ENCODE measurements at places on chromosomes 2 and 18.
A peak's percentile ranks its signal among the peaks of the same experiment; 100 is the strongest.

DNA sequence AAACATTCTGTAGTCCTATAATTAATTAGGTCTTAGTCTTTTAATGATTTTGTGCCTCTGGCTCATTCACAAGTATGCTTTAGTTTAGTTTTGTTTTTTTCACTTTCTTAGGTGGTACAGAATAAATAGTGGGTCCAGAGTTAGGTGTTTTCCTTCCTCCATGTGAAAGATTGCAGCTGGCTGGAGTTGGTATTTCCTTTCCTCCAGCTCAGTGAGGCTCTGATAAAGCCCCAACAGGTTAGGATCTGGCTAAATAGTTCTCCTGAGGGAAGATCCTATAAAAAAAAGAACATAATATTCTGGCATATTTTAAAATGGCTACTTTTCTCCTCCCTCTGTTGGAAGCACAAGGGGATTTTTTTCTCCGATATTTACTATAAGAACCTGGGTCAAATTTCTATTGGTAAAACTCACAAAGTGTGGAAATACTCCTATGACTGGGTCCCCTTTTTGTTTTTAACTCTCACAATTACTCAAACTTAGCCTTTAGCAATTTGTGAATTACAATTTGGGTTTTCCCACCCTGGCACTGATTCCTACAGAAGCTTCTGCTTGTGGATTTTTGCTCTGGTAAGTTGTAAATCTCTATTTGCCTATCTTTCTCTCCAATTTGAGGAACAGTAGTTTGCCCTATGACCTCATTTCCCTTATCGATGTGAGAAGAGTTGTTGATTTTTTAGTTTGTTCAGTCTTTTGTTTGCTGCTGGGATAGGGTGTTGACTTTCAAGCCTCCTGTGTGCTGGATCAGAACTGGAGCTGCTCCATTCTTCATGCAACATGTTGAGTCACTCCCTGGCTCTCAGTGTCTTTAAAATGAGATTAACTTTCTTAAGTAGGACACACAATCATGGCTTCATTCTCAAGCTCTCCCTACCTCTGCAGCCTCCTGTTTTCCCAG lies 500.9 kb downstream of the RNF144A start:
- DNase-seq: no peak

- no peak for DNase-seq
Observed at GRCh38 chr2:8986327-8986976, 17.0 kb downstream of the MBOAT2 start.

DNA sequence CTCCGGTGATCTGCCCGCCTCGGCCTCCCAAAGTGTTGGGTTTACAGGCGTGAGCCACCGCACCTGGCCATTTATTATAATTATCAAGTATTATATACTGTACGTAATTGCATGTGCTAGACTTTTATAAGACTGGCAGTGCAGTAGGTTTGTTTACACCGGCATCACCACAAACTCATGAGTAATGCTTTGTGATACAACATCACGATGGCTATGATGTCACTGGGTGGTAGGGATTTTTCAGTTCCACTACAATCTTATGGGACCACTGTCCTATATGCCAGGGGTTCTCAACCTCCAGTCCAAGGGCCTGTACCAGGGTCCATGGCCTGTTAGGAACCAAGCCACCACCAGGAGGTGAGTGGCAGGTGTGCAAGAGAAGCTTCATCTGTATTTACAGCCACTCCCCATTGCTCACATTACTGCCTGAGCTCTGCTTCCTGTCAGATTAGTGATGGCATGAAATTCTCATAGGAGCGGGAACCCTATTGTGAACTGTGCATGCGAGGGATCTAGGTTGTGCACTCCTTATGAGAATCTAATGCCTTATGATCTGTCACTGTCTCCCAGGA lies 9.4 kb downstream of the SCYGR4 start:
- DNase-seq: no peak

DNA sequence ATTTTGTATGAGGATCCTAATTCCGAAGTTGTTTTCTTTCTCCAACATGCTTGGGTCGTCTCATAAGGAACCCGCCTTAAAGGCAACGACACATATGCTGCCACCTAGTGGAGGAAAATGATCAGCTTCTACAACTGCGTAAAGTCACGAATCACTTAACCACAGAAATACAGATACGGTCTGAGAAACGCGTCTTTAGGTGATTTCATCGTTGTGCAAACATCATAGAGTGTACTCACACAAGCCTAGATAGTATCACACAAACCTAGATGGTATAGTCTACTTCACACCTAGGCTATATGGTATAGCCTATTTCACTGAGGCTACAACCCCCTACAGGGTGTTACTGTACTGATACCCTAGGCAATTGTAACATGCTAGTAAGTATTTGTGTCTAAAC lies 13.1 kb downstream of the GNLY start:
- peak; percentile 61 for DNase-seq

DNA sequence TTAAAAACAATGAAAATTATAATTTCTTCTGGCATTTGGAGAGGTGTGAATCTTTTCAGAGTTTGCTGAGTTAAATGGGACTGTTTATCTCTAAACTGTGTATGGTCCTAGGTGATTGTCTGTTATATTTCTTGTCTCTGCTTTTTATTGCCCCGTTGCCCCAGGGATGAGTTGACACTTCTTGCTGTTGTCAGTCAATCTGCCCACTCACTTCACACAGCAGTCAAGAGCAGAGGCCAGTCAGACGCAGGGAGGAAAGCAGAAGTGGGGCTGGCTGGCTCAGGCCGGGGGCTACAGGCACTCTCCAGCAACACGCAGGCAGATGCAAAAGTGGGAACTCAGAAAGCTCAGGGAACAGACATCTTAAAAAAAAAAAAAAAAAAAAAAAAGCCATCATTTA lies 365.2 kb downstream of the CLIP4 start:
- DNase-seq: no peak

DNA sequence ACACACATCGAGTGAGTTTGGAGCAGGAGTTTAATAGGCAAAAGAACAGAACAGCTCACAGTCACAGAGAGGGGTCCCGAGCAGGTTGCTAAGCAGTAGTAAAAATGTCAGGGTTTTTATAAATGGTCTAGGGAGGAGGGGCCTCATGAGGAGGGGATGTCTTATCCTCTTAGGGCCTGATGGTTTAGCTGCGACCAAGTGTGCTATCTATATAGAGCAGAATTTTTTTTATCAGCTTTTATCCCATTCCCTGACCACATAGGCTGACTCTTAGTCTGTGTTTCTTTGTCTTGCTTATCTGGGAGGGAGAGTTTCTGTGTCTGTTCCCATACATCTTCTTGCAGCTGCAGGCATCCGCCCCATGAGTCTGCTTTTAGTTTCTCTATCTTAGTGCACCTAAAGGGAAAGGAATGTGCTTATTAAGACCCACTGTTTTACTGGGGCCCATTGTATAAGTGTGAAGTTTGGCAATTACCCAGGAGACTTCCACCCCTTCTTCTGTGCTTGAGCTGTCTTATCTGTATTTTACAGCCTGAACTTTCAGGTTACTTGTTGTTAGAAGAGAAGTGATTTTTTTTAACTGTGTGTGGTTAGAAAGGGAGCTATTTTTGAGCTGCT lies 30.4 kb upstream of the GMCL1 start:
- DNase-seq: no peak

- DNase-seq: no peak
Observed at GRCh38 chr2:227374158-227374557, 4.9 kb downstream of the TM4SF20 start.

GRCh38 chr2:41943159-41943558 lies 104.7 kb upstream of the PKDCC start:
- DNase-seq: no peak

- DNase-seq: no peak
Observed at GRCh38 chr2:60125611-60126426, 427.6 kb downstream of the BCL11A start.

DNA sequence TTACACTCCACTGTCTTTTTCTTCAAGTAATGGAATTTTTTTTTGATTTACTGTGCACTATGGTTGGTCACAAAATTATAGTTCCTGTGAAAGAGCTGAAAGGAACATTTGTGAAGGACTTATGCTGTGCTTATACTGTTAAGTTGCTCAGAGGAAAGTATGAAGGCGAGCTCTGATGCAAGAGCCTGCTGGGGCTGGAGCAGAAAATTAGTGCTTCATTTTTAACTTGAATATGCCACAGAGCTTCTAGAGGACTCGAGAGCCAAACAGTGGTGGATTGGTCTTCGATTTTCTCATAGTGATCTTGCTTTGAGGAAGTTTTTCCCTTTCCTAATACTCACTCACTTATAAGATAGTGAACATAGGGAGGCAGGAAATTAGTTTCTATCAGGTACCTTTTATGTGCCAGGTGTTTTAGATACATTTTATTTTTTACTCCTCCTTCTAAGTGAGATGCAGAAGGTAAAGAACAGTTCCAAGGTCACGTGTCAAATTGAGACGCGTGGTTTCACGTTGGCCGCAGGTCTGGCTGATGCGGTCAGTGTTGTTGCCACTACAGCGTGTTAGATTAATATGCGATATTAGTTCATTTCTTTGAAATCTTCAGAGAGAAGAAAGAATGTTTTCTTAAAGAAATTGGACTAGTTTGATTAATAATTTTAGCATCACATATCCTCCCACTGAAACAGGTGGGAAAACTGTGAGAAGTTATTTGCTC lies 20.2 kb downstream of the GATA6 start:
- DNase-seq: no peak

- DNase-seq: no peak
Observed at GRCh38 chr2:145007093-145007959, 487.4 kb upstream of the ZEB2 start.

GRCh38 chr2:73290049-73290839 lies 3.1 kb downstream of the EGR4 start:
- DNase-seq: no peak

- no peak for DNase-seq
Observed at GRCh38 chr2:30213907-30214463, 17.3 kb upstream of the LBH start.

- peak; percentile 77 for DNase-seq
Observed at GRCh38 chr2:9336576-9337314, 86.6 kb downstream of the ITGB1BP1 start.

DNA sequence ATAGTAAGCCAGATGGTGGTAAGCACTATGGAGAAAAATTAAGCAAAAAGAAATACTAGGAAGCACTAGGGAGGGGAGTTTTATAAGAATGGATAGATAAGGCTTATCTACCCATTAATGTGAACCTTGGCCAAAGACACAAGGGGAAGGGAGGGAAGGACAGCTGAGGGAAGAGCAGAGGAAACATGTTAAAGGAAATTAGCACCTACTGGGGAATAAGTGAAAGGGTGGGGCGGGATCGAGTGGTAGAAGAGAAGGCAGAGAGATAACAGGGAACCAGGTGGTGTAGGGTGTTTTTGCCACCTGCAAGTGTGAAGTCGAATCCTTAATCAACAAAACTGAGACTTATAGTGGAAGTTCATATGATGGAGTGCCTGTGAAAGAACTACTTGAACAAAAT lies 1.7 kb downstream of the UNC80 start:
- no peak for DNase-seq

GRCh38 chr2:71780162-71780561 lies 326.8 kb downstream of the DYSF start:
- DNase-seq: no peak

DNA sequence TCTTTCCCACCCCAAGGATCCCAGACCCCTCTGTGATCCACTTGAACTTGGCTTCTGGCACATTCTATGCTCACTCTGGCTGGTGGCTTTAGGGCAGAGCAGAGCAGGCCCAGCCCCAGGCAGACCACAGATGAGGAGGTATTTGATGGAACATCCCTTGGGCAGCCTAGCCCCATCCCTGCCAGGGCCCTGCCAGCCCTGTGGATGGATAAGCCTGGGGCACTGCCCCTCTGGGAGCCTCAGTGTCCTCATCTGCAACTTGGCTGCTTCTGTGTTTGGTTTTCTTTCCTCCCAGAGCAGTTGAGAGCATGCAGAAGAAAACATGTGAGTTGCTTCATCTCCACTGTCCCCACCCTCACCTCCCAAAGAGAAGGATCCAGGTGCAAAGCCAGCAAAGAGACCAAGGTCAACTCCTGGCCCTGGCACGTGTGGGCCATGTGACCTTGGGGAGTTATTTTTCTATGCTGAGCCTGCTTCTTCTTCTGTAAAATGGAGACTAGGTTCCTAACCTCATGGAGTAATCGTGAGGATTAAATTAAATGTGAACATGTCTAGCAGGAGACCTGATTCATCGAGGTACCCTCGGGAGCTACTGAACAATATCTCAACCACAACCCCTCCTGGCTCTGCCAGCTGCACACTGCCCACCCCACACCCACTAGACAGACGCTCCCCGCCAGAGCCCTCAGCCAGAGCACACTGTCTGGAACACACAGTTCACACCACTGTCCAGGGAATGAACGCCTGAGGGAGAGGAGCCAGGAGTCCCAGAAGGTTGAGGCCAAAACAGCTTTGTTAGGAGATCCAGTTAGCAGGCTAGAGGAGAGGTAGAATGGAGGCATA lies 14.6 kb upstream of the TNS1 start:
- DNase-seq: no peak

GRCh38 chr2:20507166-20507692 lies 60.4 kb downstream of the RHOB start:
- DNase-seq: no peak

DNA sequence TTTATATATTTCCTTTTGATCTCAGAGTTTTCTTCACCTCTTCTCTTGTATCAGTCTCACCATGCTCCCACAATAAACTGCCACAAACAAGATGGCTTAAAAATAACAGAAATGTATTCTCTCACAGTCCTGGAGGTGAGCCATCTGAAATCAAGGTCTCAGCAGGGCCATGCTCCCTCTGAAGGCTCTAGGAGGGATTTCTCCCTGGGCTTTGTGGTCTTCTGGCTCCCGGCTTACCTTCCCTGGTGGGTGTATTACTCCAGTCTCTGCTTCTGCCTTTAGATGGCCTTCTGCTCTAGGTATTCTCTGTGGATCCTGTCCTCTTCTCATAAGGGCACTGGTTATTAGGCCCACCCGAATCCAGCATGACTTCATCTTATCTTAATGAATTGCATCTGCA lies 994.7 kb upstream of the POU3F3 start:
- no peak for DNase-seq

- no peak for DNase-seq
Observed at GRCh38 chr2:163319006-163319405, 416.8 kb downstream of the FIGN start.

DNA sequence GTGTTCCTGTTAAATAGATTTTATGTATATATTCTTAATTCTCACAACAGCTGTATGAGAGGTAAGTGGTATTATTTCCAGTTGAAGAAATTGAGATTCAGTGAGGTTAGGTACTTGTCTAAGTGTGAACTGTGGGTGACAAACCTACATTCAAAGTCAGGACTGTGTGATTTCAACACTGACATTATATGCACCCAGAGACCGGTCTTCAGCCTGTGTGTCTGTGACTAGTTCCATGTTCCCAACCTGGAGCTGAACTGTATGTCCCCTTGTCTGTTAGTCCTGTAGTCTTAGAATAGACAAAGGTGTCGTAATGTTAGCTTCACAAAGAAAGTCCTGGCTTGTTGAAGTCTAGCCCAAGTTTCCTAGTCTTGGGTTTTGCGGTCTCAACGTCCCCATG lies 17.4 kb downstream of the PLEKHB2 start:
- no peak for DNase-seq

- DNase-seq: no peak
Observed at GRCh38 chr2:216445501-216445900, 33.2 kb downstream of the SMARCAL1 start.

- no peak for DNase-seq
Observed at GRCh38 chr2:172333235-172333977, 94.0 kb upstream of the ITGA6 start.

- DNase-seq: no peak
Observed at GRCh38 chr18:44876024-44876423, 195.3 kb downstream of the SETBP1 start.
